ENCODE measurements at places on chromosomes 1 and 21.

GRCh38 chr1:54564312-54565112, 16.5 kb downstream of the ACOT11 start:
- DNase-seq: no peak

- no peak for DNase-seq
Observed at GRCh38 chr1:115839029-115839678, 1.8 kb downstream of the NHLH2 start.

GRCh38 chr1:167594822-167595221, 35.2 kb upstream of the RCSD1 start:
- DNase-seq: no peak

DNA sequence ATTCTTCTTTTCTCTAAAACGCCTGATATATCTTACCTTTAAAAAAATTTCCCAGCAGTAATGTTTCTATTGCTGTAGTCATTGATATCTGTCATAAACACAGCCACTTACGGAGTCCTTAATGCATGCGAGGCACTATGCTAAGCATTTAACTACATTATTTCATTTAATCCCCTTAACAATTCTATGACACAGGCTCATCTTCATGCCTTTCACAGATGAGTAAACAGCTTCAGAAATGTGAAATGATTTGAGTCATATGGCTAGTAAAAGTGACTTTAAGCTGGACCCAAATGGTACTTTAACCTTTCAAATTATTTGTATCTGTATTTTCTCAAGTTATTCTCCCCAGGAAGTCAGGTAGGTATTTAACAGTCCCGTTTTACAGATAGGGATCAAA, 125.1 kb upstream of the FGGY start:
- DNase-seq: peak; percentile 17

- no peak for DNase-seq
Observed at GRCh38 chr1:115116512-115116911, 27.2 kb upstream of the TSPAN2 start.

DNA sequence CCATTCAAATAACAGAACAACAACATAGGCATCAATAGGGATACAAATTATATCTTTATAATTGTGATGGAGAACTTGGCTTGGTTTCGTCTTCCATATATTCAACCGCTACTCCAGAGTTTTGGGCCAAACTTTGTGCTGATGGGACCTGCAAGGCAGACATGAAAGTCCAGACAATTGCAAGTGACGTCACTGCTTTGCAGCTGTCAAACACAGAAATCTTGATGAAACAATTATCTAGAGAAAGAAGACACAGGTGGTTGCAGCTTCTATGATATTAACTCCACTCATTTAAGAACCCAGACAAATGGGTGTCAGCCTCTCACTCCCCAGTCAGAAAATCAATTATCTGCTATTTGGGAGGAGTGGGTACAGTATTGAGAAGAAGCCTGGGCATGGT, 390.6 kb downstream of the NUF2 start:
- no peak for DNase-seq

GRCh38 chr1:172515436-172515835, 17.5 kb upstream of the SUCO start:
- DNase-seq: no peak

DNA sequence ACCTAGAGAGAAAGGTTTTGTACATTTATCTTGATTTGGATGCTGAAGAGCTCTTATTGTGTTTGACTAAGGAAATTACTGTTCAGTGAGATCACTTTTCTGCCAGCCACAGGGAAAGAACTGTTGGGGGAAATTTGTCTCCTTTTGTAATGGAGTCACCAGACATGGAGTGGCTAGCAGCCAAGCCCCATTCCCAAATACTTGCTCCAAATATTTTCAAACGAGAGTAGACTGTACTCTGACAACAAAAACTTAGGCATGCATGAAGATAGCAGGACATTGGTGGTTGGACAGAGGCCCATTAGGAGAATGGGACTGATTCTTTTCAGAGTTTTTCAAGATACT, 21.1 kb downstream of the IPO9 start:
- peak; percentile 77 for DNase-seq

- DNase-seq: no peak
Observed at GRCh38 chr21:17612023-17612564, 607 bp downstream of the BTG3 start.

DNA sequence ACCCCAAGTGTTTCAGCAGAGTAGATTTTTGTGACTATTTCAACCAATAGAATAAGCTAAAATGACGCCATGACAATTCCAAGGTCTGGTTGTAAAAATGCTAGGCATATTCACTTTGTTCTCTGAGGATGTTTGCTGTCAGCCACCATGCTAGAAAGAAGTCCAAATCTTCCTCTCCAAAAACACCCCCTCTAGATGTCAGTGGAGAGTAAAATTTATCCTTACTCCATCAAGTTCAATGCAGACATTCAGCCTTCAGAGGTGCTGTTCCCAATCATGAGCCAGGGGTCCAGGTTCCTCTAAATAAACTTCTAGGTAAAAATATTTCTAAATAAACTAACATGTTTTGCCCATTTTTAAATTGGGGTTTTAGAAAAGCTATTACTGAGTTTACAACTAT, 395.4 kb upstream of the ADAMTS5 start:
- no peak for DNase-seq

GRCh38 chr1:112805155-112805853, 90.2 kb upstream of the PPM1J start:
- DNase-seq: no peak

DNA sequence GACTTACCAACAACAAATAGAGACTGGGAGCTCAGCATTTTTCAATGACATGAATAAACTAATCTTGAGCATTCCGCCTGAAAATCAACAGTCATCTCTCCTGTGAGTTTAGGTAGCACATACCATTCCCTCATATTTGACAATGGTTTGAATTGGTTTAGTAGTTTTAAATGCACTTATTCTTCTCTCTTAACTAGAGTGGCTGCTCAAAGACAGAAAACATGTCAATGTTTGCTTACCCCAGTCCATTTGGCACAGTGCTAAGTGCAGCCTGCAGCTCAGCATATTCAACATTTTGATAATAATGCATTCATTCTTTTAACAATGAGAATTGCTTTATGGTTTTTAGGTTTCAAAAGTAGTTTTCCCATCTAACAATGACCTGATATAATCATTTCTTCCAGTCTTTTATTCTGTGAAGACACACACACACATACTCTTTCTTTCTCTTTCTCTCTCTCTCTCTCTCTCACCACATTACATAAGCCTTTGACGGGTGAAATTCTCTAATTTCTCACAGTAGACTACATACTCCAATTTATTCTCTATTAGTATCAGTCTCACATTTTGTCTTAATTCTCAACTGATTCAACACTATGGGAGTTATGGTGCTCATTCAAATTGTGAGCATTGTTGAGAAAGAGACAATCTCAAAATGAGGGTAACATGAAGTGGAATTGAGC, 432.3 kb downstream of the LRRIQ3 start:
- no peak for DNase-seq

GRCh38 chr1:159079525-159079924, 3.0 kb upstream of the AIM2 start:
- no peak for DNase-seq
